ENCODE measurements at places on chromosomes 2 and 18. TPM values are rescaled to one million over a fixed set of nuclear protein-coding genes. Genes with fewer than 3 reads are reported as not detected.

DNA sequence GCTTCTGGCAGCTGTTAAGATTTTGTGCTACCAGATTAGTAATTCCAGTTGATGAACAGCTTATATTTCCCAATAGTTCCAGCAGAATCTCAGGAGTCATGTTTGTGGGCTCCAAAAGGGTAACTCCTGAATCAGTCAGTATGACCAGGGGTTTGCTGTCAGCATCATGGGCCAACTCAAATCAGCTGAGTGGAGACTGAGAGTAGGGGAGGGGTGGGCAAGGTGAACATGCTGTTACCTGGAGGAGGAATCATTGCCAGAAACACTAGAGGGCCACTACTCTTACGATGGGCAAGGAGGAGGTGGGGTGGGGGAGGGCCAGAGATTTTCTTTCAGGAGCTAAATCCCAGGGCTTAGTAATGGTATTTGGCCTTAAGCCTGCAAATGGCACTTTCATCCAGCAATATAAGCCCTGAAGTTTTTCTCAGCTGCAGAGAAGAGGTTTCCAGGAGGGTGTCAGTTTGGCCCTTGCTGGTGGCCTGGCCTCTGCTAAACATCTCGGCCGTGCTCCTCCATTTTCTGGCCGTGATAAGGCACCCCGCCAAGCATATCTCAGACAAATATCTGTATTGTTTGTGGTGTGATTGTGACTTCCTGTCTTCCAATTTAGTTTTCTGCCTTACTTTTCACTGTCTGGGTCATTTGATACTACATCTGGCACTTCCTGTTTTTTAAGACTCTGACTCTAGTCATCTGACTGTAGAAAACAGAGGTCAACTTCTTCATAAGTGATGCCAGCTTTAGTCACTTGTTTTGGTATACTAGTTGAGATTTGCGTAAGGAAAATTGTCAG is 120.5 kb upstream of the CXCR4 start:
- no peak for DNase-seq

DNA sequence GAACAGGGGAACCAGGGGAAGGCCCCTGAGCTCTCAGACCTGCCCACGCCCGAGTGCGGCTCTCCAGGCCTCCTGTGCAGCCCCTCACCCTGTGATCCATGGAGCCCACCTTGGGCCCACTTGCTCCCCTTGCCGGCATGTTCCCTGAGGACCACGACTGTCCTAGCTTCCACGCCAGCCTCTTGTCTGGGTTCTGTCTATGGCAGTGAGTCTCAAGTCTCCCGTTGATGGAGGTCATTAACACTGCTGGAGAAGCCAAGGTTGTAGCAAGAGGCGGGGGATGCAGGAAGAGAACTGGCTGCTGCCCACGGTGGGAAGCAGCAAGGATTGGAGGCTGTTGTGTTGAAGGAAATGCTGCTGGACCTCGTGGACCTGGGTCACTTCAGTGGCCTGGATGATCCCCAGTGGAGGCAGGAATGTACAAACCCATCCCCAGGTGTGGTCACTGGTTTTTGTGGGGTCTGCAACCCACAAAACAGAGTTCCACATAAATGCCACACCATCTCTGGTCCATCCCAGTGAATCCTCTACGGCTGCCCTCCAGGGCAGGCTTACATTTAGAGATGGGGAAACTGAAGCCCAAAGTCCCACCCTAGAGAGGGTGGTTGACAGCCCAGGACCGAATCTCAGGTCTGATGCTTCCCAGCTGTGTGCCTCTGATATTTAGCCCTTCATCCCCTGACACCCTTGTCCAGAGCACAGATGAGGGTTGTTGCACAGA is 150.3 kb downstream of the NDUFA10 start:
- no peak for DNase-seq

DNA sequence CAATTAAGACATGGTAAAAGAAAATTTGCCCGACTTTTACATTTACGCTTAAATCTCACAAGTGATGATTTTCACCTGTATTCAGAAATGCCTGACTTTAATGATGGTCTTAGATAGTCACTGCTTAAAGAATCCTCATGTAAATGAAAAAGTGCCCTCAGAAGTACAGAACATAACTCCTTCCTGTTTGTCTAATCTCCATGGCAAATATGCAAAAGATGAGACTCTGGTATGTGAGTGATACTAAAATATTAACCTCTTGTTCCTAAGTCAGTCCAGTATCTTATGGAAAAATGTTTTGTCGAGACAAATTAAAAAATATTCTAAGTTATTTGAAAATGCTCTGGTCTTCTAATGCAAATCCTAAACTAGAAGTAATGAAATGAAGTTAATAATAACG is 29.2 kb downstream of the KCTD1 start:
- DNase-seq = no peak

The PSME4 gene
- 38.7 TPM for total RNA-seq

Data from tibial nerve (tissue), 4 donors.